CD4-positive, alpha-beta T cell treated with Interleukin-15 for 1 hour (primary cell): ENCODE measurements at places on chromosomes 6 and 20.

- DNase-seq, result no peak
These were observed 538.6 kb upstream of the JARID2 start for GRCh38 chr6:14707276-14707675.

DNA sequence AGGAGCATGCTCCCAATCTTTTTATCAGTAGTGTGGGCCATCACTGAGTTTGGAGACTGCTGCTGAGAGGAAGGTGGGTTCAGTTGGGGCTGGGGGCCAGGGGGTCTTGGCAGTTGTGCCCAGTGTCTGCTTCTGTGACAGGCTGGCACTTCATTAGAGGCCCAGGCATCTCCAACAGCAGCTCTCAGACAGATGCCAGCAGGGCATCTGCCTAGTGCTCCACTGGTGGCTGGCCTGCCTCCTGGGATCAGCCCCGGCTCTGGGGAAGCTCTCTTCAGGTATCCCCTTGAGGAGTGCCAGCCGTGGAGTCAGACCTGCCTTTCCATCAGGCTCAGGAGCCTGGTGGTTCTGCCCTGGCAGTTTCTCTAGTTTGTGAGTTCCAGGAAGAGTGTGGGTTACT is 77.3 kb downstream of the DTD1 start:
- DNase-seq, result no peak

DNA sequence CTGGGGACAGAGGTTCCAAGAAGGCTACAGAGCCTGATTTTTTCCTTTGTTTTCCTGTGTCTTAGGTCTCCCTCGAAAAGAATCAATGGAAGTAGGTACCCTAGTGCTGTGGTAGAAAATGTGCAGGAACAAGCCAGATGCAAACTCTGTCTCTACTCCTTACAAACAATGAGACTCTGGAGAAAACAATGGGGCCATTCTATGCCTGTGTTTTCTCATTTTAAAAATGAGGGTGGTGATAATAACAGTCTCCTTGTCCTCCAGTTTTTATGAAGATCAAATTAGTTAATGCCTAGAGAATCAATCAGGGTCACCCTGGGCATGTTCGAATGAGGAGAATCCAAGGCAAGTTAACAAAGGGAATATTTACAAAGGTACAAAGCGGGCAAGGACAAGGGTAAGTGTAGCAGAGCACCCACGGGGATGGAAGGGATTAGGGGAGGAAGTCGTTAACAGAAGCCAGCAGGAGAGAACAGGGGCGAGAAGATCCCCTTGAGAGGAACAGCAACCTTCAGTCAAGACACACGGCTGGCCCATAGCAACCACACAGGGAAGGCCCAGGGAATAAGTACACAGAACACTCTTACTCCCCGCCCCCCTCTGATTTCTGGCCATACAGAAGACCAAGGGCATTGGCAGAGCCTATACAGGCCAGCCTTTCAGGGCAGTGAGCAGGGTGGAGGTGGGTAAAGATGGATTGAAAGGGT is 342.8 kb downstream of the PTPRT start:
- no peak for DNase-seq

- DNase-seq, result no peak
These were observed 98.5 kb downstream of the ARMC2 start for GRCh38 chr6:108946695-108947094.

GRCh38 chr6:67369679-67370078 is 1265.4 kb upstream of the ADGRB3 start:
- DNase-seq, result no peak

DNA sequence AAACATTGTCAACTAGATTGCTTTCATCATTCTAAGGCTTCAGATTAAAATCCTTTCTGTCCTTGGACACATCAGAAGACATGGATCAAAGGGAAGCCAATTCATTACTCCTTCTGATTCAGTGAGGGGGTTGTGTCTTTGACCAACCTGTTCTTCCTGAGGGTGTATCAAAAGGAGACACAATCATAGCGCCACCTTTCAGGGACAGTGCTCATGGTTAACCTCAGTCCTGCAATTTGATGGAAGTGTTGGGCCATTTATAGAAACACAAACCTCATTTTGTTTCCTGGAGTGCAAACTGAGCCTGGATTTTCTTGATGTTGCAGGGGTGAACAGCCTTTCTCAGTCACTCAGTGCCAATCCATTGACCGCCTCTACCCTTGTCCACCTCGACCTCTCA is 163.9 kb upstream of the SCGN start:
- DNase-seq, result no peak

GRCh38 chr20:19913927-19914614 is 103.1 kb upstream of the NAA20 start:
- DNase-seq, result no peak

- DNase-seq, result no peak
These were observed 44.0 kb upstream of the CAP2 start for GRCh38 chr6:17349427-17349826.

- DNase-seq, result no peak
These were observed 6.7 kb downstream of the ZFAND3 start for GRCh38 chr6:37826188-37826587.

DNA sequence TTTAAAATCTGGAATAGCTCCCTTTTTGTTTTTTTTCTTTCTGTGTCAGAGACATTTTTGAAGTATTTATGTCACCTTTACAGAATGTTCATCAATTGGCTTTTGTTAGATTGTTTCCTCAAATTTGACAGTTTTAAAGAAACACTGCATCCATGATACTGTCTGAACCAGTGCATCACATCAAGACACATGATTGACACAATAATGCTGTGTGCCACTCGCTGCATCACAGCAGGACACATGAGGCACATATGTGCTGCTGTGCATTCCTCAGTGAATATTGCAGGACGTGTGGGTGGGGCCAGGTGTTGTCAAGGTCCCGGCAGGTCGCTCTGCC is 37.4 kb downstream of the ERMARD start:
- no peak for DNase-seq

DNA sequence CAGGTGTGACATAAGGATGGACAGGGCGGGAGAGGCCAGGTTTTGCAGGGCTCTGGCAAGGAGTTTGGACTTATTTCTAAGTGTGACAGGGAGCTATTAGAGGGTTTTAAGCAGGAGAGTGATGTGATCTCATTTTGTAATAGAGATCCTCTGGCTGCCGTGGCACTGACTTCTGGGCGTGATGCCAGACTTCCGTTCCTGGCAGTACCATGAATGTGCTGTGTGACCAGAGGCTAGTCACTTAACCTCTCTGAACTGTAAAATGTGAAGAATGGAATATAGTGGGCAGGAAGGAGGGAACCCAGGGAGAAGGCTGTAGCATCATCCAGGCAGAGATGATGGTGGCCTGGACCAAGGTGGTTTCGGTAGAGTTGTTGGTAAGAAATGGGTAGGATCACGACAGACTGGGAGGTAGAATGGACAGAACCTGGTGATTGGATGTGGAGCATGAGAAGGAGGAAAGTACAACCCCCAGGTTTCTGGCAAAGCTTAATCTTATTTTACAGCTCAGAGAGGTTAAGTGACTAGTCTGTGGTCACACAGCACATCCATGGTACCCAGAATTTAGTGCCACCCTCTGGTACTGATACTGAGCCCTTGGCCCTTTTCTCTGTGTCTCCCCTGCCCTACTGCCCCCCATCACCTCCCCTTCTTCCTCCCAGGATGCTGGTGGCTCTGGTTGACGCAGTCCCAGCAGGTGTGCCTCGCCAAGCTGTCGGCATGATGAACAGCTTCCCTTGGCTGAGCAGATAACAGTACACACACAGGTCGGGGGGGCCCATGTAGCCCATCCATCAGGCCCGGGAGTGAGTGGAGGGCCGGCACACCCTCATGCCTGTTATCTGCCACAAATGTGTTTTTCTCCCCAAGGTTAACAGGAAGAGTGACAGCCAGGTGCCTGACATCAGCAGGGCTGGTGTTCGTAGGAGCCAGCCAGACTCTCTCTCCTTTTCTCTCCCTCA is 52.9 kb upstream of the CTNNBL1 start:
- no peak for DNase-seq

DNA sequence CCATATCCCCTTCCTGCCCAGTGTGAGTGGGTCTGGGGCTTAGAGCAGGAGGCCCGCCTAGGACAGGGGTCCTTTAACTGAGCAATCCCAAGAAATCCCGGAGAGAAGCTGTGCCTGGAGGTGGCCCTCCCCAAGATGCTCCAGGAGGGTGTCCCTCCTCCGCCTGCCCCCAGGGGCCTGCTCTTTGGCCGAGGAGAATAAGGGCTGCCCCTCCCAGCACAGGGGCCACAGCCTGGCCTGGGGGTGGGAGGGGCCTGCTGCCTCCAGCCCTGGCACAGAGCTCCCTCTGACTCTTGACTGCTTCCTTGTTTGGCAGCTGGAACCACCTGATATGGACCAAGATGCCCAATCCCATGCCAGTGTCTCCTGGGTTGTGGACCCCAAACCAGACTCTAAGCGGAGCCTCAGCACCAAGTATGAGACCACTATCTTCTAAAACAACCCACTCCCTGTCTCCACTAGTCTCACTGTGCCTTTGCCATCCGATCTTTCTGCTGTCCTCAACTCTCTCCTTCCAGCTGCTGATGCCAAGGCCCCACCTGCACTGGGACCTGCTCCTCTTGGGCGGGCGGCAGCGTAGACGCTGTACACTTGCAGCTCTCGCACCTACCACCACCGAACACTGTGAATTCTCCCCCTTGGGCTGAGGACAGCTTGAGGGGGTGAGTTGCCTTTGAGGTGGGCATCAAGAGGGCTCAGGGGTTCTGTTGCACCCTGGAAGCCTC is 54.3 kb downstream of the TCP11 start:
- DNase-seq, result no peak

DNA sequence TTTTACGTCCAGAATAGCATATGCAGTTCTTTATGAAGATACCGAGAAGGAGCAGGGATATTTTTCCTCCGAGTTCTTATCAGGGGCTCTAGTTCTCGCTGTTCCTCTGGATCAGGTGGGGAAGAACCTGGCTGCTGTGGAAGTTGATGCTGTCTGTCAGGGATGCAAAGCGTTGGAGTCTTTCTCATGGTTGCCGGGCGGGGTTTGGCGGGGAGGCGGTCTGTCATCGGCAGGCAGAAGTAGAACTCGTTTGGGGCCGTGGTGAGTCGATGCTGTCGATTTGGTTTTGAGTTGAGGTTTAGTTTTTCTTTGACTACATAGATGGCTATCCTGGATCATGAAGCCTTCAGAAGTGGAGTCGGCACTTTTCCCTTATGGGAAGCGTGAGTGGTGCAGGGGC is 691.2 kb downstream of the QKI start:
- no peak for DNase-seq

- no peak for DNase-seq
These were observed 52.4 kb upstream of the TBC1D7 start for GRCh38 chr6:13380761-13381160.

DNA sequence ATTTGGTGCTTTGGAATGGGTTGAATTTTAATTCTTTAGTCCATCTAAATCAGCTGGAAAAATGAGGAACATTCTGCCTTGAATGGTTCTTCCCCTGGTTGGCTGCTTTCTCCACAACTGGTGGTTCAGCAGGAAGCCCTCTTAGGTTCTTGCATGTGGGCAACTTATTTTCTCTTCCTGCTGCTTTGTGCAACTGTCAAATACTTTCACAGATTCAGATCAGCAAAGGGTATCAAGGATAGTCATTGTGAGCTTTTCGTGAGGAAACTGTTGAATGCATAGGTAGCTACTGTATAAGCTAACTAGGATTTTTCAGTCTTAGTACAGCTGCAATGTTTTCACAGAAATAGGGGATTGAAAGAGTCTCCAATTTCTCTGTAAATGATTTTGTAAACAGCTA is 72.9 kb upstream of the MRAP2 start:
- DNase-seq, result no peak

GRCh38 chr6:134060491-134061106 is 8.2 kb upstream of the SLC2A12 start:
- no peak for DNase-seq

DNA sequence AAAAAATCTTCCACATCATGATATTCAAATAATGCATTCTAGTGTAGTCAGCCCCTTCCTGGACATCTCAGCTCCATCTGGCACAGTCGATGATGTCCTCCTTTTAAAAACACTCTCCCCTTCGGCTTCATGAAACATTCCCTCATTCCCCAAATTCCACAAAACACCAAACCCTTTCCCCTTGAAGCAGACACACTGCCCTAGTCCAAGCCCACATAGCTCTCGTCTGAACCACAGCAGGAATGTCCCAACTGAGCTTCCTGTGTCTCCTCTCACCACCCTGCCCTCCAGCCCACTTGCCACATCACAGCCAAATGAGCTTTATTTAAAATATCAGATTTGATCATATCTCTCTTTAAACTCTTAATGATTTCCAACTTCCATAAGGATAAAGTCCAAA is 106.4 kb upstream of the CARMIL1 start:
- no peak for DNase-seq

DNA sequence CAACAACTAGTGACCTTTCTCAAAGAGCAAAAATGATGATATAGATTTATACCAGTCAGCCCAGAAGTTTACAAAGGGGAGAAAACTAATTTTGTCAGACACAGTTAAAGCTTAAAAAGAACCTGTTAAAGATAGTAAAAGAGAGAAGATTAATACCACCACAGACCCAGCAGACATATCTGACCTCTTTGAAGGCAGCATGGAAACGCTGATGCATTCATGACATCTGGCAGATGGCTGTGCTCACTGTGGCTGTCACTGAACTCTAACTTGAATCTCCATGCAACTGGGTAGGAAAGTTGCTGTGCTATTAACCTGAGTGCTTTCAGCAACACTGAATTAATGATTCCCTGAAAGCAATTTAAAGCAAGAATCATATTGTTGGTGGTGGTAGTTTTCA is 159.8 kb upstream of the PRDM1 start:
- DNase-seq, result no peak

DNA sequence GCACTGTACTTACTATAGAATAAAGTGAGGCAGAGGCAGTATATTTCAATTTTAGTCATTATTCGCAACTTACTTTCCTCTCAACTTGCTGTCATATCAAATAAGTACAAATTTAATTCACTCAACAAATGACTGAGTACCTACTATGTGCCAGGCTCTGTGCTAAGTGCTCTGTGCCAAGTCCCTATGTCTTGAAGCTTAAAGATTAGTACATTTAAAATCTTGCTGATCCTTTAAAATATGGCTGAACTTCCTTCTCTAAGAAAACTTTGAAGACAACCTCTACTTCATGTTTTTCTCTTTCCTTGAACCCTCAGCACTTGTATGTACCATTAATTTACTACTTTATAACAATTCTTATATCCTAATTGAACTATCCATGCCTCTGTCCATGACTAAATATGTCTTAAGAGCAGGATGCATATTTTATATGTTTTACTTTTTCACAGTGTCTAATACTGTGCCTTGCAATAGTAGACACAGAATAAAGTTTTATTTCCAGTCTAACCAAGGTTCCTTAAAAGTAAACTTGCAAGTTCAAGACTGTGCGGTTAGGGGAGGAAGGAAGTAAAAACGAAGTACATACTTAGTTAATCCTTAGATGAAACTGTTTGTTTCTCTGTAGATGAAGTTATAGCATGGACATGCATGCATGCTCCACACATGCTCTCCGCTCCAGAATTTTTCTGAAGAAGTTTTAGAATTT is 10.0 kb upstream of the LATS1 start:
- no peak for DNase-seq

GRCh38 chr6:32370505-32370904 is 1.2 kb downstream of the TSBP1 start:
- DNase-seq, result no peak
